Motor neuron (in vitro differentiated cells): ENCODE measurements at places on chromosomes 5 and 9.

- no peak for ATAC-seq
Observed at GRCh38 chr5:77924081-77924480, 147.9 kb upstream of the TBCA start.

GRCh38 chr5:42089705-42090104 is 164.6 kb downstream of the FBXO4 start:
- no peak for ATAC-seq

DNA sequence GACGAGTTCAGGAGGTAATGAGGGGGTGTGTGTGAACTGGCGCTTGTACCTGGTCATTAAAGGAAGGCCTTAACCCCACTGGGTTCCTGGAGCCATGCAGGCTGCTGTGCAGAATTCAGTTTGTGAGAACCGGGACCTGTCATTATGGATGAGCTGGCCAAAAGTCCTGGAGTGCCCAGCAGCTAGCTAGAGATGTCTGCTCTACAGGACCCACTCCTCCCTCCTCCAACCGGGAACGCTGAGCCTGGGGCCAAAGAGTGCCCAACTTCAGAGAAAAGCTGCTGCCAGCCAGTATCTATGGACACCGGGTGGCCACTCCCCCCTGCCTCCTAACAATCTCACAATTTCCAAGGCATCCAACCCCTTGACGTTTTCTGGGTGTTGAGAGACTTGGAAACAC is 1.2 kb downstream of the ENTREP1 start:
- no peak for ATAC-seq

DNA sequence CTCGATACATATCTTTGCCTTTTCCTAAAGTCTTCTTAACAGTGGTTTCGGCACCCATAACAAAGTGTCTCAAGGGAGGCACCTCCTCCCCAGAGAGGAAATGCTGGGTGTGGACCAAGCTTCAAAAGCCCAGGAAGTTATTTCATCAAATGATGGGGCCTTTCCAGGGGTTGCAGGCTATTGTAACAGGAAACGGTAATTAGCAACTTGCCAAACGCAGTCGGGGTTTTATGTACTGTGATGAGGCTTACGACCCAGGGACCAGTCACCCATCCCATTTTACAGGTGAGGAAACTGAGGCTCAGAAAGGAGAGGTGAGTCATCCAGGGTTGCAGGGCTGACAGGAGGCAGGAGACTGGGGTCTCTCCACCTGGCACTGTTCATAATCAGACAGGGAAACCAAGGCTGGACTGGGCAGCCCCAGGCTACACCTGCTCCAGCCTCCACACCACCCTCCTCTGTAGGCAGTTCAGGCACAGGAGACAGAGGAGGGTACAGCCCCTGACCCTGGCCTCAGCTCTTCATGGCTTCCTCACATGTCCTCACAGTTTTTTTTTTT is 30.0 kb upstream of the SUSD3 start:
- no peak for ATAC-seq

GRCh38 chr9:126173401-126173800 is 153.2 kb upstream of the MVB12B start:
- ATAC-seq: no peak

DNA sequence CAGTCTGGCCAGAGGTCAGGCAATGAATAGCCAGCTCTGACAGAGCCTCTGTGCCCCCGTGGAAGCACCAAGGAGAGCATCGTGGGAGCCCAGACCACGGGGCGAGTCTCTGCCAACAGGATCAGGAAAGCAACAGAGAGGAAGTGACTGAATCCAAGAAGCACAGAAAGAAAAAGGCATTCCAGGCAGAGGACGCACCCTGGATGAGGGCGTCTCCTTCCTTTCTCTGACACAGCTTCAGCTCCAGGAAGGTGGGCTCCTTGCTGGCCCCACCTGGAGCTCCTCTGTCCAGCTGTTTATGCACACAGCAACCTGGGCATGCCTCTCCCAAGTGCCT is 16.6 kb downstream of the HK3 start:
- no peak for ATAC-seq

- no peak for ATAC-seq
Observed at GRCh38 chr9:14218253-14218652, 95.7 kb downstream of the NFIB start.

GRCh38 chr9:6780690-6781089 is 22.9 kb downstream of the KDM4C start:
- no peak for ATAC-seq

GRCh38 chr9:89427621-89428221 is 70.2 kb downstream of the SEMA4D start:
- ATAC-seq: peak; percentile 80

GRCh38 chr5:87589587-87589986 is 176.9 kb upstream of the CCNH start:
- ATAC-seq: no peak
